Adrenal gland (tissue), 19 donors: ENCODE measurements at places on chromosomes 6 and 20. TPM values are rescaled to one million over a fixed set of nuclear protein-coding genes. Genes with fewer than 3 reads are reported as not detected.

DNA sequence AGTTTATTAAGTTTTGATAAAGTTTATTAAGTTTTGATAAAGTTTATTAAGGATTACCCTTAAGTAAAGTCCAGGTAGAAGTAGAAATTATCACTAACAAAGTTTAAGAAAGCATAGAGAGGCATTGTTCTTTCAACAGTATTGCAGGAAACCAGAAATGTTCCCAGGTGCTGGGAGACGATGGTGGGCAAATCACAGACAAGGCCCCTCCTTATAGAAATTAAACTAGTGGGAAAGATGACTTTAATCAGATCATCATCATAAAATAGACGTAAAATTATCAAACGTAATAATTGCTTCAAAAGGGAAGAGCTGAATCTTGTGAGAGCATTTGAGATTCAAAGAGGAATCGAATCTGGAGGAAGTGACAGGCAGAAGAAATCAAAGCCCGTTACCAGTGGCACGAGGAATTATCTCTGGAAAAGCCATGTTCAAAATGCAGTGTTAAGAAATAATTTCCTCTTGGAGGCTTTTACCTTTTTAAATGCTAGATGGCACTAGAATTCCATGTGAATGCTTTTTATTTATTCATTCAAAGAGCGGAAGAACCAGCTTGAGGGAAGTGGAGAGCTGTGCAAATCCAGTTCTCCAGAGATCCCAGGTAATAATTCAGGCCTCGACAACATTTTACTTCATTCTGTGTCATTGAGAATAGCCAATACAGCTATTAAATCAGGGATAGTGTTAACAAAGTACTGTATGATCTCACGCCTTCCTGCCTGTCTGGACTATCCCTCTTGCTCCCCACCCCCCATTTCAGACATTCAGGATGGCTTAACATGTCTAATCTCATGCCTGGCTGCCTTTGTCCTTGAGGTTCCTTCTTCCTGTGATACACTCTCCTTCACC, 1.0 kb upstream of the APMAP start:
- H3K27ac ChIP-seq: peak overlapping the region; percentile 33
- no peaks in the 10 kb centered on the region for H3K36me3 ChIP-seq
- no peak for DNase-seq
- no peak overlapping the region for H3K4me3 ChIP-seq
- H3K27me3 ChIP-seq: no peaks in the 10 kb centered on the region

FAM209B gene
- total RNA-seq: 0.43 TPM

RNF144B gene
- 5.1 TPM for total RNA-seq

PDYN gene
- total RNA-seq: not detected
